ENCODE measurements at places on chromosomes 1 and 21.

DNA sequence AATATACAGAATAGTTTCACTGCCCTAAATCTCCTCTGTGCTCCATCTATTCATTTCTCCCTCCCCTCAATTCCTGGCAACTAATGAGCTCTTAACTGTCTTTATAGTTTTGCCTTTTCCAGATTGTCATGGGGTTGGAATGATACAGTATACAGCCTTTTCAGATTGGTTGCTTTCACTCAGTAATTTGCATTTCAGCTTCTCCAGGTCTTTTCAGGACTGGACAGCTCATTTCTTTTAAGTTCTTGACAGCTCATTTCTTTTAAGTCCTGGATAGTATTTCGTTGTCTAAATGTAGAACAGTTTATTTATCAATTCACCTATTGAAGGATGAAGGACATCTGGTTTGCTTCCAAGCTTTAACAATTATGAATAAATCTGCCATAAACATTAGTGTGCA, 22.6 kb downstream of the KRTAP21-3 start:
- no peak for DNase-seq

DNA sequence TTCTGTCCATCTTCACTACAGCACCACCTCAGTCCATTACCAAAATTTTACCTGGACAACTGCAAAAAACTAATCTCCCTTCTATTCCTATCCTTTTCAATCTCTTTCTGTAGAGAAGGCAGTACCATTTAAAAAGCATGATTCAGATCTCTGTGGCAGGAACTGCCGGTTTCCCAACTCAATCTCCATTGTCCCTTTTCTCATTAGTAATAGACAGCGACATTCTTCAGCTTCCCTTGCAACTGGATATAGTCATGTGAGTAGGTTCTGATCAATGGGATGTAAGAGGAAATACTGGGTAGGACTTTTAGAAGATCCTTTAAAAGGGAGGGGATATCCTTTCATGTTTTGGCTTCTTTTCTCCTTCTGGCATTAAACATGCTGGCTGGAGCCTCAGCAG, 74.9 kb downstream of the ADCY10 start:
- no peak for DNase-seq

GRCh38 chr1:100430325-100430756, 78.0 kb downstream of the CDC14A start:
- no peak for DNase-seq

GRCh38 chr1:69540052-69540451, 27.7 kb upstream of the LRRC7 start:
- DNase-seq, result no peak

DNA sequence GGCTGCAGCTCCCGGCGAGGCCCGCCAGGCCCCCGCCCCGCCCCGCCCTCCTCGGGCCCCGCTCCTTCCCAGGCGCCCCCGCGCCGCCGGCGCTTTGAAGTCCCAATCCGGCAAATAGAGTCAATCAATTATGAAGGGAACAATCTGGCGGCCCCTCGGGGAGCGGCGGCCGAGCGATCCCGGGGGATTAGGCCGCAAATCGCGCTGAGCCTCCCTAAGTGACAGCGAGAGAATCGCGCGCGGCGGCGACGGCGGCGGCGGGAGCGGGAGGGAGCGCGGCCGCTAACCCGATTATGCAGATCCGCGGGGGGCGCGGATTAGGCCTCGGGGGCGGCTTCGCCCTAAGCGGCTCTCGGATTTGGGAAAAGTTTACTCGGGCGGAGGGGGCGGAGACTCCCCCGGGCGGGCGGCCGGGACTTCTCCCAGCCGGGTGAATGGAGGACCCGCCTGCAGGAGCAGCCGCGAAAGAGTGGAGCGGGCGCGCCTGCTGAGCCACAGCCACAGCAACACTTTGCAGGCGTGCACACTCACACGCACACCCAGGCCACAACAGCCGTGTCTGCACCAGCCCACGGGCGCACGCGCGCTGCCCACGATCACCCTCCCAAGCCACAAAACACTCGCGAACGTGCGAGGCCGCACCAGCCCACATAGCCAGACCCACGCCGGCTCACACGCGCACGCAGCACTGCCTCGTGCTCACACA, 23.0 kb upstream of the DMBX1 start:
- DNase-seq, result no peak

DNA sequence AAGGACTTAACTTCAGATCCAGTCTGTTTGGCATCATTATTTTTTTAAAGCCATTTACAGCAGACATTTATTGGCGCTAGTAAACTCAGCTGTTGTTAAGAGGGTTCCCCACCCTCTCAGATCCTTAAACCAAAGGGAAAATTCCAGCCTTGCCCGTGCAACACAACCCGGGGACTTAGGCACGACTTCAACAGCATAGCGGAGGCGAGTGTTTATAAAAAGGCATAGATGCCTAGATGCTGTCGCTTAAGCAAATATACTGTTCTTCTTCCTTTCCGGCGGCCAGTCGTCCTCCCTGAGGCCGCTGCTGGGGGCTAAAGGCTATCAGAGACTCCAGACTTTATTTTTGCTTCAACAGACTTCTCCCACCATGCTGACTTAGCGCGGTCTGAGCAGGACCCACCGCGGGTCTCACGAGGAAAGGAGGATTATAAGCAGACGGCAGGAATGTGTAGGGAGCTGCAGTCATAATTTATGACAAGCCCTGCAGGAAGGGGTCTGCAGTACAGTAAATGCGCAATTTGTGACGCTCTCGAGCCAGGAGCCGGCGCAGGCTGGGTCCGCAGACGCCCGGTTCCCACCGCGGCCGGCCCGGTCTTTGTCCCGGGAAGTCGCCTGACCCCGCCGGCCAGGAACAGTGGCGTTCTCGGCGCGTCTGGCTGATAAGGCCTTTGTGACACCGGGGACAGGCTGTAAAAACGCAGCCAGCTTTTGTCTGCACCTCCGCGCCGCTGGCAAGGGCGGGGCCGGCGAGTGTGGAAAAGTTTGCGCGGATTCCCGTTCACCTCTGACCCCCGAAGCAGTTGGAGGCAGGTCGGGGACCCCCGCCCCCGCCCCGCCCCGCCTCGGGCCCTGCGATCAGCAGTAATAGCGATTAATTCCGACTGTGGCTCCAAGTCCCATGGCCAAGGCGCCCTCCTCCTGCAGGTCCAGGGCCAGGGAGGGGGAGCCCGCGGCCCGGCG, 61.2 kb upstream of the ARHGEF16 start:
- no peak for DNase-seq

DNA sequence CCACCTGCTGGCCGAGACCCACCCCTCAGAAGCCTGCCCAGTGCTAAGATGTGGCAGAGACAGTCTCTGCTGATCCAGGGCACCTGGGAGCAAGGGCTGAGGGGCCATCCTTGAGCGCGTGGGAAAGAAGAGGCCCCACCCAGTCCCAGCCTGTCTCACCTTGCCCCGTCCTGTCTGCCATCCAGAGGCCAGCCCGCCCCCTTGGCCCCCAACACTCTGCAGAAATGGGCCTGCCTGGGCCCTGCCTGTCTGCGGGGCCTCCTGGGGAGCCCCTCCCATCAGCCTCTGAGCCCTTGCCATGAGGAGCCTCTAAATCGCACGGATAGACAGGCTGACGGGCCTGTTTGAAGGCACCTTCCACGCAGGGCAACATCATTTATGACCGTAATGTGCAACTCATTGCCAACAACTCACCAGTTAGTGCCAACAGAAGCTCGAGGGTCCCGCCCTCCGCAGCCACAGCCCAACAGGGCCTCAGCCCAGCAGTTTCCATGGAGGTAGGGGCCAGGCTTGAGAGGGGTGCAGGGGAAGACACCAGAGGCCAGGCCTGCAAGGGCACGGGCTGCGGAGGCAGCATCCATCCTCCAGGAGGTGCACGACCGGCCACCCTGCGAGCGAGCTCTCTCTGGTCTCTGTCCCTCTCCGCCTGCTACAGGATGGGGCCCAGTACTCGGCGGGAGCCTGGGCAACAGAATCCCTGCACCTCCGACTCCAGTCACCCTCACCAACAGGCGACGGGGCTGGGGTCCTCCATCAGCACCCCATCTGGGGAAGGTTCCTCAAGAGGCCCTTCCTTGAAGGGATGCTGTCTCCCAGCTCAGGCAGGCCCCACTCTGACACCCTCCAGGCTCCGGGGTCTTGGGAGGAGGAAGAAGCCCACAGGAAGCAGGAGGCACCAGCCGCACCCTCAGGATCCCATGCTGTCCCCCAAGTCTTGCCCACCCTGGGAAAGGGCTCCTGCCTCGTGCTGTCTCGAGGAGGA, 78.0 kb downstream of the MEGF6 start:
- no peak for DNase-seq

DNA sequence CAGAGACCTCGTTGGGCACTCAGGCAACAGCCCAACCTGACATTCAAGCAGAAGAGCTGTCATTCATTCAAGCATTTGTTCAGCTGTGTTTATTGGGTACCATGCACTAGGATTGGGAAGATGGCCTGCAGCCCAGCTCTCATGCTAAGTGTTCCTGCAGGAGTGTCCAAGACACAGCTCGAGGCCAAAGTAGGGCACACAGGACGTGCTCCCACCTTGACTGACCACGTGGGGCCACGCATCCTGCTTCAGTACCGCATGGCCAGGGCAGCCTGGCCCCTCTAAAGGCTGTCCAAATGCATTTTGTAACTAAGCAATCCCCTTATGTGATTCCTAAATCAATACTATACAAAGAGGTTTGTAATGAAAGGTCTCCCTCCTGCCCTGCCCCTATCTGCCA, 9.7 kb downstream of the PYCR2 start:
- DNase-seq, result no peak

- DNase-seq, result no peak
Observed at GRCh38 chr1:108590957-108591356, 31.1 kb downstream of the EEIG2 start.

- no peak for DNase-seq
Observed at GRCh38 chr1:229264068-229264467, 6.8 kb upstream of the RAB4A start.

GRCh38 chr1:212127221-212127620, 91.7 kb downstream of the DTL start:
- no peak for DNase-seq

DNA sequence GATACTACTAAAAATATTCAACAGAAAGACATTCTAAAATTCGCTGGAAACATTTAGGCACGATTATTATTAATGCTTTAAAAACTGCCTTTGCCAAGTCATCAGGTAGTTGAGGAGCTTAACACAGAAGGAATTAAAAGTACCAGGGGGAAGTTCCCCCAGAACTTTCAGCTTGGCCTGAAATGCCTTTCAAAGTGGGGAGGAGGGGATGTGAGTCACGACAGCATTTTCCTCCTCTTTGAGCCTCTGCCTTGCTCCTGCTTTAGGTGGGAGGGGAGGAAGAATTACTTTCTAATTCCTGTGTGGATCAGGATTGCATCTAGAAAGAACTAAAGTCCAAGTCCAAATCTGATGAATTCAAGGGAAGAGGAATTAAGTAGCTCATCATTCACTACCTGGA, 183.7 kb downstream of the CLIC6 start:
- no peak for DNase-seq

- DNase-seq, result no peak
Observed at GRCh38 chr1:209086486-209087192, 496.9 kb upstream of the CAMK1G start.

DNA sequence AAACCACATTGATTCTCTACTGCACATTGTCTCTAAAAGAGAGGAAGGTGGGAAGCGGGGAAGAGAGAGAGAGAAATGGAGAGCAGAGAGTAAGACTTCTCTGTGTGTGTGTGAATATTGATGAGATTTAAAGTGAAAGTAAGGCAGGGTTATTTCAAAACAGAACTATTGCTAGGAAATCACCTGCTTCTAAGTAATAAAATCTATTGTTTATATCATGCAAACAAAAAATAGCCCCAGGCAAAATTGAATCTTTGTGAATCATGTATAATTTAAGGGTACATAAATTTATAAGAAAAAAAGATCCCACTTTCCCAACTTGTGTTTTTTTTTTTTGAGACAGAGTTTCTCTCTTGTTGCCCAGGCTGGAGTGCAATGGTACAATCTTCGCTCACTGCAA, 1.2 kb upstream of the GBP7 start:
- no peak for DNase-seq

DNA sequence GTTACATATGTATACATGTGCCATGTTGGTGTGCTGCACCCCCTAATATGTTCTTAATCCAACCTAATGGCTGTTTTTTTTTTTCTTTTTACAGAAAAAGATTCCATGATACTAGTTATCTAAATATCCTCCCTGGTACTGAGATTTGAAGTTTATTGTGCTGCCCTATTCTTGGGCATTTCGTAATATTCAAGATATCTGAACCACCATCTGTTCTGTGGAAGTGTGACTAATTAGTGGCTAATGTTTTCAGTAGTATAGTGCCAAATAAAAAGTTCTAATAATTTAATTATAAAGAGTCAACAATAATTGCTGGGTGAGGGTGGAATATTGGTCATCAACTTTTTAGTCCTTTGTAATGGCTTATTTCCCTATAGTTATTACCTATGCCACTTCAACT, 217.5 kb downstream of the GABPA start:
- DNase-seq, result no peak

DNA sequence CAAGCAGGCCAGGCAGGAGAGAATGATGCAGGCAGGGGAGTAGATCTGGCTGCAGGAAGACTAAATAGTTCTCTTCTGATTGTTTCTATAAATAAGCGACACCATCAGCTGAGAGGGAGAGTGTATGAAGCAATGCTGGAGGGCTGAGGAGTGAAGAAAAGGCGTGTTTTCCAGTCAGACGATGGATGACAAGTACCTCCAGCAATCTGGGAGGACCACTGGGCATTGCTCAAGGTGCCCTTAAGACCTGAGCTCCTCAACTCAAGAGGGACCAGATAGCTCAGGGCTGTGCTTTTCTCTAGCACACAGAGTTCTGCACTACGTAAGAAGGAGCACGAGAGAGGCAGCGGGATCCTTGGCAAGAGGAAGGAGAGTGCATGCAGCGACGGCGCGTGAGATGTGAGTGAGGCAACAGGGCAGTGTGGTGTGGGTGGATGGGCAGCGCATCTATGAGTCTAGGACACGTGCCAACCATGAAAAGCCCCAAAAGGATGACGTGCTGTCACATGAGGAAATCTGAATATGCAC, 36.0 kb downstream of the PABPC4 start:
- no peak for DNase-seq

DNA sequence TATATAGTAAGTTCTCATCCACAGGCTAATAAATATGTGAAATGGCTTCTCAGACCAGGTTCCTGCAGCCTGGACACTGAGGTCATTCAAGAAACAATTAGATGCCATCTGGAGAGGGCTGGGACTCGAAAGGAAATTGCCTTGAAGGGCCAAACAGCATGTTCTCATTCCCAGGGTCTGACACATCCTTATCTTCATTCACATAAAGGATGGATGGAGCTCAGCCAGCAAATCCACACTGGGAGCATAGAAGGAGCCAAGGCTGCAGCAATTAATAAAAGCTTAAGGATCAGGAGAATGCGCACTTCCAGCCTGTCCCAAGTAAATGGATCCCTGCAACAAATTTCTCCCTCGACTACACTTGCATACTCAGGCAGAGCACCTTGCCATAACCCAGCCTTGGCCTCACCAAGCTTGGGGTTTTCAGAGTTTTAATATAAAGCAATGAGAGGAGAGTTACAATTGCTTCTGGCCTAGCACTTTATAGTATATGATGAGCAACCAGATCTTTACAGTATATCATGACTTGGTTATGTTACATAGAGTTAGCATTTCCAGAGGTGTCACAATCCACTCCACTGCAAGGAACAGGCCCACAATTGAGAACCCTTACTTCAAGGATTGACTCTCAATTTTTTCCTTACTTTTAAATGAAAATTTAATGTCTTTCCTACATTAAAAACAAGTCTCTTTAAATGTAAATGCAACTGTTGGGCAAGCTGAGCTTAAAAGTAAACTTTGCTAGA, 55.9 kb downstream of the BCAR3 start:
- DNase-seq, result no peak

- DNase-seq, result no peak
Observed at GRCh38 chr1:159208175-159208825, 3.6 kb downstream of the ACKR1 start.

Data from stimulated activated CD8-positive, alpha-beta memory T cell treated with anti-CD3 and anti-CD28 coated beads, Interleukin-4, amount 100 ng/mL, for 1 hour (primary cell).